ENCODE measurements at places on chromosomes 12 and 14.

DNA sequence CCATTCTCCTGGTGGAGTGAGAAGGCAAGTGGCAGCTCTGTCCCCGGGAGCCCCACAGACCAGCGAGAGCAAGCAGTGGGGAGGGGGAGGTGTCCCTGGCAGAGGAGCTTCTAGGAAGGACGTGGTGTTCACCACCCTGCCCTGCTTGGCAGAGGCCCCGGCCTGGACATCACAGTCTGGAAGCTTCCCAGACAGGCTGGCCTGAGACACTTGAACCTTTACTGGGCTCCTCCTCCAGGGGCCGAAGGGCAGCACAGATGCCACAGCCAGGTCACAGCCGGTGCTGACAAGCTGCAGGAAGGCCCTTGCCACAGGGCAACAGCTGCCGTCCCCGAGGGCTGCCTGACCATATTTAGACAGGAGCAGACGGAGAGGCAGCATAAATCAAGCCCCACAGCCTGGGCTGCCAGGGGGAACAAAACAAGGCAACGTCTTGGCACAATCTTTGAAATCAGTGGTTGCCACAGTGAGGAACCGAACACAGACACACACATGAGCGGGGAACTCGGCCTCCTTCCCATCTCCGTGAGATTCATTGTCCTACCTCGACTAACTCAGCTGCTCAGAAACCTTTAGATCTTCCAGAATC, 28.5 kb downstream of the PRIMA1 start:
- H3K36me3 ChIP-seq = no peaks in the 10 kb centered on the region
- H3K4me3 ChIP-seq = no peak overlapping the region
- peak overlapping the region; percentile 33 for H3K27ac ChIP-seq
- peaks cover 5% of the 10 kb centered on the region for H3K4me1 ChIP-seq

DNA sequence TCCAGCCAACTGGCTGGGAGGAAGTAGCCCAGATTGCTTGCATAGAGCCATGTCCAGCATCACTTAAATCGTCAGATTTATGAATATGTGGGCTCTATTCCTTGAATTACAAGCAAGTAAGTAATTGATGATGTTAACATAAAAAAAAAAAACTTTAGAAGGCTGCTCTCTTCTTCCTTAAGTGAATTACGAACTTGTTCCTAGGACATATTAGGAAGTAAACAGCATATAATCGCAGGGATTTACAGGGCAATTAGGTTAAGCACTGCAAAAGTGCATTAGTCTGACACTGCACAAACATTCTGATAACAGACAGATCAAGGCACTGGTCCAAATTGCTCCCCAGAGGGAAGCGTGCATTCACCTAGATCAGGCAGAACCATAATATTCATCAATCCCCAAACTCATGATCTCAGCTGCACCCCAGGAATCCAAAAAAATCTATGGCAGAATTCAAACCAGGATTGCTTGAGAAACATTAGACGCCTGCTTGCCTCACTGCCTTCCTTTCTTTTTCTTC, 293.2 kb downstream of the TMEM132D start:
- no peak overlapping the region for H3K4me3 ChIP-seq
- no peak for DNase-seq
- H3K27me3 ChIP-seq = no peaks in the 10 kb centered on the region
- H3K36me3 ChIP-seq = no peaks in the 10 kb centered on the region

GRCh38 chr14:104757238-104757585, 4.3 kb downstream of the SIVA1 start:
- H3K4me3 ChIP-seq = no peak overlapping the region
- DNase-seq = no peak
- peaks cover 5% of the 10 kb centered on the region for H3K36me3 ChIP-seq
- peaks cover 11% of the 10 kb centered on the region for H3K4me1 ChIP-seq

DNA sequence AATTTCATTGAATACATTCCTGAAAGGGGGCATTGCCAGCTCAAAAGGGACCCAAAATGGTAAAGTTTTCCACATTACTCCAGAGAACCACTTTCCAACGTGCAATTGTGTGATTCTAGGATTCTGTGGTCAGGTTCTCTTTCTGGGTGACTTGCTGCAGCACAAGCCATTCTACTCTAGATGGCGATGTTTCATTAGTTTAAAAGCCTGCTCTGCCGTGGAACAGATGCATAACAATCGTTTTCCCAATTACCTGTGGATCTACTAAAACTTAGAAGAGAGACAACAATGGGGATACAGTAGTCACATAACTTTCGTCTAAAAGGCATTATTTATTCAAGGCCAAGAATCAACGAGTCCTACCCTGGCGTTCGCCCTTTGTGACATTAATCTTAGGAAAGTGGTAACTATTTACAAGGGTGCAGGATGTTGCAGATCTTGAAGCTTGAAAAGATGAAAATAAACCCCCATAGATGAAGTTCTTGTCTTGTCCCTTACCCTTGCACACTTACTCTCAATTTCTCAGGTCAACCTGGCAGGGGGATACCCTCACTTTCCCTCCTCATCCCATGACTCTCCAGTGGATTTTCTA, 400.9 kb downstream of the SNAPC1 start:
- no peaks in the 10 kb centered on the region for H3K36me3 ChIP-seq
- DNase-seq = peak; percentile 5
- H3K27me3 ChIP-seq = no peaks in the 10 kb centered on the region
- H3K4me3 ChIP-seq = no peak overlapping the region

DNA sequence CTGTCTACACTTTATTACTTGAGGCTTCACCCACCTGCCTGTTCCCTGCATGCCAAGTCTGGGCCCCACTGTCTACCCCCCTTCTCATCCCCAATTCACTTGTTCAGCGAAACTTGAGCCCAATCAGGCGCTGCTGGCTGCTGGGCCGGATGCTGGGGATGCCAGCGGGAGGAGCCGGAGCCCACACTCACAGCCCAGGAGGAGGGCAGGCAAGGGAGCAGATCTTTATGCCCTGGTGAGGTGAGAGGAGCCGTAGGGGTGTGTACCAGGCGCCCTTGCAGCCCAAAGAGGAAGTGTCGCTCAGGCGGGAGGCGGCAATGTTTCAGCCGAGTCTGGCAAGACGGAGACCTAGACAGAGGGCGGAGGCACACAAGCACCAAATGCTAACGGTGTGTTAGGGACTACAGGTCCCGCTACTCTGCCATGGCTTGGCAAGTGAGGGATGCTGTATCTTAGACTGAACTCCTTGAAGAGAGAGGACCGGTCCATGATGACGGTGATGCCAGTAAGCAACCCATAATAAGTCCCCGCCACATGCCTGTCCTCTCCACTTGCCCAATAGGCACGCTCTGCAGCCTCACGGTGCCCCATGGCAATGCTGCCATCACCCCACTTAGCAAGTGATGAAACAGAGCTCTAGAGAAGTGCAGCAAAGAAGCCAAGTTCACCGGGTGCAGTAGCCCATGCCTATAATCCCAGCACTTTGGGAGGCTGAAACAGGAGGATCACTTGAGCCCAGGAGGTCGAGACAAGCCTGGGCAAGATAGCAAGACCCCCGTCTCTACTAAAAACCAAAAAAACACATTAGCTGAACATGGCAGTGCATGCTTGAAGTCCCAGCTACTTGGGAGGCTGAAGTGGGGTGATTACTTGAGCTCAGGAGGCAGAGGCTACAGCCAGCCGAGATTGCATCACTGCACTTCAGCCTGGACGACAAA, 41.6 kb downstream of the LRRC74A start:
- H3K4me3 ChIP-seq = no peak overlapping the region
- no peaks in the 10 kb centered on the region for H3K36me3 ChIP-seq
- H3K27ac ChIP-seq = no peak overlapping the region
- no peaks in the 10 kb centered on the region for H3K4me1 ChIP-seq
- no peaks in the 10 kb centered on the region for H3K27me3 ChIP-seq

DNA sequence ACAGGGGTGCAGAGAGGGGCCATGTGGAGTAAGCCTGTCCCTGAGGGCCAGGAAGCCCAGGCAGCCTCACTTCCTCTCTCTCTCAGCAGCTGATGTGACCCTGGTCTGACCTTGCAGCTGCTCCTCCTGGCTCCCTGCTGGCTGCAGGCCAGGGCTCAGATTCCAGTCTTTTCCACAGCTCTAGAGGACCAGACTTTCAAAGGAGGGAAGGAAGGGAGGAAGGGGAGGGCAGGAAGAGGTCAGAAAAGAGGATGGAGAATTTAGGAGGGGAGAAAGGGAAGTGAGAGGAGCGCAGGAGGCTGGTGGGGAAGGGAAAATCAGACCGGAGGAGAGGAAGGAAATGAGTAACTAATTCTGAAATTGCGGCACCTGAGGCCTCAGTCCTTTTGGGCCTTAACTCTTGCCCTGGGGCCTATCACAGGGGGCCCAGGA, 40.9 kb upstream of the VASH1 start:
- no peak overlapping the region for H3K27ac ChIP-seq
- H3K4me1 ChIP-seq = no peaks in the 10 kb centered on the region
- H3K27me3 ChIP-seq = no peaks in the 10 kb centered on the region

Measured in prostate gland (tissue), 2 donors.